ENCODE measurements at places on chromosomes 16 and 17.

- DNase-seq, result peak; percentile 74
Observed at GRCh38 chr16:22195695-22196558, 10.2 kb upstream of the EEF2K start.

GRCh38 chr16:65658349-65658748 is 536.5 kb upstream of the CDH11 start:
- no peak for DNase-seq

GRCh38 chr17:73611630-73612029 is 32.6 kb downstream of the SDK2 start:
- DNase-seq, result no peak

DNA sequence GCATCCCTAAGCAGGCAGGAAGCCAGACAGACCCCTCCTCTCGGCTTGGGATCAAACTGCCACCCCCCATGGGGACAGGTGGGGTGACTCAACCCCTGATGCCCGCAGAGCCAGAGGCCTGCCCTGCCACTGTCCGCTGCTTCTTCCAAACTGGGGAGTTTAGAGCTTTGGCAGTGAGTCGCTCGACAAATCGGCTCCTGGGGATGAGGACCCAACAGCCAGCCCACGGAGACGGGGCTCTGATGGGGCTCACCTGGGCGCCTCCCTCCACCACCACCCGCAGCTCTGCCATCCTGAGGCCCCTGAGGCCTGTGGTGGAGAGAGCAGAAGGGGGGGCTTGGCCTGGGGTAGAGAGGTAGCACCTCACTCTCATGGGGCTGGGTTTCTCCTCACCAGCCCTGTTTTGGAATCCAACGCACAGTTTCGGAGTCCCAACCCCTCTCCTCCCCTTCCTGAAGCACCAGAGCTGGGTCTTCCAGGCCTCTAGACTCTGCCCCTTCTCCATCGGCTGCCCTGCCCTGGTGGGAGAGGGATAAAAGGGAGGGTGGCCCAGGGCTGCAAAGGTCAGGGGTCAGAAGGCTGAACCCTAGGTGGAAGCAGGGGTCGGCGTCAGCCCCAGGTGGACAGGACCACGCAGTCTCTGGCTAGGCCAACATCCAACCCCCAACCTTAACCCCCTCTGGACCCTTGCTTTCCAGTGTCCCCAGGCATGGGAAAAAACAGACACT is 5.8 kb downstream of the PRSS22 start:
- DNase-seq, result no peak

DNA sequence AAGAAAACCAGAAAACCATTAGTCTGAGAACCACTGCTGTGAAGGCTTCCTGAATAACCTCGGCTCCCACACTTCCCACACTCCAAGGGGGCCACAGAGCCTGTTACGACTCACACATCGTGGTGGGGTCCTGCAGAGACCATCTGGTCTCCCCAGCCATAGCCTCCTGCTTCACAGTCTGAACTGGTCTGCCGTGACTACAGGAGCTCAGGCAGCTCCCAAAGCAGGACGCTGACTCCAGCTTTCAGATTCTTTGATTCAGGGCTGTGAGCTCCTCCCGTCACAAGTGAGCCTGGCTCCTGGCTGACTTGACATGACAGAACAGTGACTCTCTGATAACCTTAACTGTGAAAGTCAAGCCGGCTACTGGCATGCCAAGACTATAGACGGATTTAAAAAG is 37.8 kb downstream of the CYB5D2 start:
- no peak for DNase-seq

DNA sequence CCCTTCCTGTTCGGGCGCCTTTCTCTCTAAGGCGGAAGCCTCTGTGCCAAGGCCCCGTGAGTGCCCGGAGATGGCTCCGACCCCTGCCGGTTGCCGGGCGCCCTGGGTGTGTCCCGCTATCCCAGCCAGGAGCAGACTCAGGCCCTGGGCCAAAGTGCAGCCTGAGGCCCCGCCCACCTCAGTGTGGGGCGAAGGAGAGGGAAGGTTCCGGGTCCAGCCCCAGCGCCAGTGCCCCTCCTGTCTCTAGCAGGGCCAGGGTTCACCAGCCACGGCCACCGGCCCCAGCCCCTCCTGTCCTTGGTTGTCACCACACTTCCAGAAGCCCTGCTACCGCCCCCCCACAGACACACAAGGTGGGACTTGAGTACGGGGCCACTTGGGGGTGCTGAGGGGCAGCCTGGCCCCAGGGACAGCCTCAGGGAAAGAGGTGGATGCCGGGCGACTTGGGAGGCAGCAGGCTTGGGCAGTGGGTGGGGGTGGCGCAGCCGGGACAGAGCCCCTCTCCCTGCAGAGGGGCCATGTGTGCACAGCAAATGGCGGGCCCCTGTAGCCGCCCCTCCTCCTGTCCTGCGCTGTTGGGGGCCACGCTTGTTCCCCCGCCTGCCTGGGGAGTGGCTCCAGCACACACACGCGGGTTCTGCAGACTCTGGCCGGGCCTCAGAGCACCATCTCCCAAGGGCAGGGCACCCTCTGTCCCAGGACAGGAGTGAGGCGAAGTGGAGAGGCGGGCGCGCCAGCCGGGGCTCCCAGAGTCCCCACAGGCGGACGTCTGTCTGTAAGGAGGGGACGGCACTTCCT is 6.0 kb downstream of the C1QTNF8 start:
- DNase-seq, result no peak

GRCh38 chr17:18100616-18101015 is 7.9 kb upstream of the MYO15A start:
- DNase-seq, result no peak

GRCh38 chr17:31314782-31315100 is 887 bp upstream of the EVI2B start:
- DNase-seq, result no peak

GRCh38 chr17:58344791-58345157 is 7.2 kb downstream of the SUPT4H1 start:
- DNase-seq, result no peak

GRCh38 chr17:61849674-61850073 is 13.7 kb downstream of the BRIP1 start:
- DNase-seq, result no peak

DNA sequence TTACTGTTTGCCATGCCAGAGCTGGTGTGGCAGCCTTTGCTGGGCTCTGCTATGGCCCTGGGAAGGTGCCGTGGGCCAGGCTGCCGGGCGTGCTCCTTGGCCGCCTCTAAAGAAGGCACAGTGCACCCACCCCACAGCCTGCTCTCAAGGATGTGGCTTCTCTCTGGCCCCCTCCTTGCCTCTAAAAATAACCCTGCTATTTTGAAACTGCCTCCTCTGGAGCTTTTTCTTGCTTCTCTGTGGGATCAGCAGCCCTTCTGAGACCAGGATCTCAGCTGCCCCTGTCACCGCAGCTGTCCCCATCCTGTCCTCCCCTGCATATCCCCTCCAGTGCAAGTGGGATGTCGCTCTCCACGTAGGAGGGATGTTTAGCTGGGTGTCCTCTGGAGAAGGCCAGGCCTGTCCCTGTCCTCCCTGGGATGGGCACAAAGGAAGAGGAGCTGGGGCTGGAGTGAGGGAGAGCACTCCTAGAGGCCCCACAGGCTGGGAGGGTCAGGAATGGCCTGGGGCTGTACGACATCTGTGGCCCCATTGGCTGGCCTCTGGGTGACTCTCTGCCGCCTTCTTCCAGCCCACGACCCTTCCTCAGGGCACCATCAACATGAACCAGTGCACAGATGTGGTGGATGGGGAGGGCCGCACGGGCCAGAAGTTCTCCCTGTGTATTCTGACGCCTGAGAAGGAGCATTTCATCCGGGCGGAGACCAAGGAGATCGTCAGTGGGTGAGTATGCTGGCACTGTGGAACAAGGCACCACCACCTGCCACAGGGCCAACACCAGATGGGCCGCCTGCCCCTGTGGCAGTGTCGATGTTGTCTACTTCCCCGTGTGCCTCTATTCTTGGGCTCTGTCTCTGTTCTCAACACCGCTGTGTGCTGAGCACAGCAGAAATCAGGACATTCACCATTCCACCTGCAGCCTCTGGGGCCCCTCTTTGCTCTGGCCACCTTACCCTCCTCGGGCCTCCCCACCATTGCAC is 79.7 kb downstream of the PLD6 start:
- DNase-seq, result no peak

DNA sequence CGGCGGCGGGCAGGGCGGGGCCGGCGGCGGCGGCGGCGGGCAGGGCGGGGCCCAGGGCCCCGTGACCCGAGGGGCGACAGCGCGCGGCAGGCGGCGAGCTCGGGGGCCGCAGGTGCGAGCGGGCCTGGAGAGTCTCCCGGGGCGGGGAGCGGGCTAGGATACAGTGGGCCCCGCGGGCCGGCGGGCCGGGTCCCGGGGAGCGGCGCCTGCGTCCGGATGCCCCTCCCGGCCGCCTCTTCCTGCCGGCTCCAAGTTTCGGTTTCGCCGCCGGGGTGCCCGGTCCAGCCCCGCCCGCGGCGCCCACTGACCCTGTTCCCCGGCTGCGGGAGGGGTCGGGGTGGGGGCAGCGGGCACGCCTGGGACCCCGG is at the start of gene RNF213:
Gene RNF213 (plus strand): TSS at position 62 of the 368 bp plus-strand sequence. CDS start 2,830 bp downstream, outside the sequence.
- no peak for DNase-seq

DNA sequence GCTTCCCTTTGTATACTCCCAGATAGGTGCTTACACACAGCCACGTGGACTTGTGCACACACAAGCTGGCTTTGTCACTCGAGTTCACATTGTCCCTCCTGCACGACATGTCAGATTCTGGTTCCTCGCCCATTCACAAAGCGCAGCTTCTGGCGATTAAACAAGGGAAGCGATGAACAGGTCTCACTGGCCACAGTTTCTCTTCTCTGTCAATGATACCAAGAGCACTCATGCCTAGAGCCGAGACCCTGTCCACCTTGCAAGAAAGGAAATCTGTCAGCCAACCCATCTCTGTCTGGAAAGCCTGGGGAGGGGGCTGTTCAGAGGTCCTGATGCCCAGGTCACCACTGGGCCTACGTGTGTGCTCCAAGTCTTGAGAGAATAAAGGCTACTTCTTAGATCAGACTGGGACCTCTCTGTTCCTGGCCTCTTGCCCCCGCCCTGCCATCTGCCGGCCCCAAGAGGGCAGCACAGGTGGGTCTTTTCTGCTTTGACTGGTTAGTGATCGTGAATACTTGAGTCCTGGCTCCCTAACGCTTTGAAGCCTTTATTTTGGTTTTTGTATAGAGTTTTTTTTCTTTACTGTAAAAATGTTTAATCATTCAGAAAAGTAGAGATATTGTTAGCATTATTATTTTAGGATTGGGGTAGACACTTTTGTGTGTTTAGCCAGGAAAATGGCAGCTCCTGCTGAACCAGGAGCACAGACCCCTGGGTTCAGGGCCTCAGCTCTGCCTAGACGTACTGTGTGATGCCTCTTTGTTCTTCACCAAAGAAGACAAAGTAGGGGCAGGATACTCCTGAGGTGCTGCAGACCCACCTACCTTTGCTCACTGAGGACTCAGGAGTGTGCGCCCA is 104.7 kb downstream of the MRM1 start:
- no peak for DNase-seq

- DNase-seq, result no peak
Observed at GRCh38 chr16:58832386-58832895, 98.3 kb upstream of the GOT2 start.

- no peak for DNase-seq
Observed at GRCh38 chr17:18917506-18918032, 34.4 kb upstream of the SLC5A10 start.

DNA sequence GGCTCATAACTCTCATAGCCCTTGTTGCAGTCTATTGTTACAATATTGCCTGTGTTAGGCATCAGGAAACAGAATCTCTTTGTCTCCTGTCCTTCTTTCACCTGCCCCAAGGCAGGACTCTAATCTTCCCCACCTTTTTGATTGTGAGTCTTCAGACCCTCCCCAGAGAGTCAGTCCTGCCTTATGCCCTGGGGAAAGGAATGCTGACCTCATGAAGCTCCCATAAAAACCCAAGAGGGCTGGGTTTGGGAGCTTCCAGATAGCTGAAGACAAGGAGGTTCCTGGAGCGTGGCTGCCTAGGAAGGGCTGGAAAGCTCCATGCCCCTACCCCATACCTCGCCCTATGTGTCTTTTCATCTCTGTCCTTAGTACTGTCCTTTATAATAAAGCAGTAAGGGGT is 688.8 kb downstream of the WWOX start:
- no peak for DNase-seq

DNA sequence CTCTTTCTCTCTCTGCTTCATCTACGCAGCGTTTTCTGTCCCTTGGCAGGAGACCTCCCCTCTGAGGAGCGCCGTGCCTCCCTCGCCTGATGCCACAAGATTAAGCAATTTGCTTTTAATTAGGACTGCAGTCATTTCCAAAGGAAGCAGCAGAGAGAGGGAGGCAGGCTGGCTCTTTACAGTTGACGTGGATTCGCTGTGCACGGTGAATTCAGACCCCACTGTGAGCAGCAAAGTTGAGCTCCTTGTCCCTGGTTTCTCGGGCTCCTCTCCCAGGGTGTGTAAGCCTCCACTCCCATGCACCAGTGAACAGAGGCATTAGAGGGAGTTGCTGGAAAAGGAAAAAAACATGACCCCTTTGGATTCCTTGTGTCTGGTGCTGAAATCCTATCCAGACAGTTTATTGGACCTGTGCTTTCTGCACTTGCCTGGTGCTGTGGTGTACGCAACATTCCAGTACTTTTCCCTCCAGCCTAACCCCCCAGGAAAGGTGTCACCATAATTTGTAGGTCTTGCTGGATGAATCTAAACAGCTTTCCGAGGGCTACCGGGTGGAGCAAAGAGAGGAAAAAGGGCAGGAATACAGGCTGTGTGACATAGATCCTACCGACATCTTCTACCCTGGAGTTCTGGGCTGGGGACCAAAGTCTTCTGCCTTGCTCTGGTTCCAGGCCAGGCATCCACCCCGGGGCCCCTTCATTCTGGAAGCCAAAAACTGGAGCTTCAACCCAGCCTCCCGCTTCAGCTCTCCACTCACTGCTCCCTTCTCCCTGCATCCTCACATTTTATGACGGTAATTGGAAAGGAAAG is 171.0 kb downstream of the MAF start:
- no peak for DNase-seq

GRCh38 chr16:48432136-48432535 is 46.9 kb upstream of the SIAH1 start:
- DNase-seq, result no peak

- no peak for DNase-seq
Observed at GRCh38 chr16:58582971-58583765, 46.5 kb downstream of the CNOT1 start.

DNA sequence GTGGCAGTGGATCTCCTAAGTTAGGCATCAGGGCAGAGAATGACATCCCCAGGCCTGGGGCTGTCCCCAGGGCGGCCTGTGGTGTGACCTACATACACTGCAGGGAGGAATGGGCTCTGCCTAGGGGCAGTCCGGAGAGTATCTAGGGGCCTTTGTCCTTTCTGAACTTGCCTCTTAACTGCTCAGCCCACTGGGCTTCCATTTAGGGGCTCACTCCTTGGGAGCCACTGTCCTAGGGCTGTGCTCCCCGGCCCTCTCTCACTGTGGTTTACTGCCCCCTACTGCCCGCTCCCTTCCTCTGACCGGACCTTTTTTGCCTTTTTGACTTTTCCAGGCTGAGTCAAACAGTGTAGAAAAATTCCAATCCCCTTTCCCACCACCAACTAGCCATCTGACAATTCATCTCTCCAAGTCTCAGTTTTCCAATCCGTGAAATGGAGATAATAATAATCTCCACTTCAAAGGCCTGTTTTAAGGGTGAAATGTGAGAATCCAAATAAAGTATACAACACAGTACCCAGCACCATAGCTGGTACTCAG is 66.8 kb downstream of the DNAH3 start:
- no peak for DNase-seq

- DNase-seq, result no peak
Observed at GRCh38 chr17:37230633-37231032, 145.2 kb upstream of the C17orf78 start.
